ENCODE measurements at places on chromosomes 1 and 21. TPM values are rescaled to one million over a fixed set of nuclear protein-coding genes. Genes with fewer than 3 reads are reported as not detected.
A peak's percentile ranks its signal among the peaks of the same experiment; 100 is the strongest.

GRCh38 chr1:168341483-168341975, 60.9 kb downstream of the TBX19 start:
- DNase-seq: no peak

DNA sequence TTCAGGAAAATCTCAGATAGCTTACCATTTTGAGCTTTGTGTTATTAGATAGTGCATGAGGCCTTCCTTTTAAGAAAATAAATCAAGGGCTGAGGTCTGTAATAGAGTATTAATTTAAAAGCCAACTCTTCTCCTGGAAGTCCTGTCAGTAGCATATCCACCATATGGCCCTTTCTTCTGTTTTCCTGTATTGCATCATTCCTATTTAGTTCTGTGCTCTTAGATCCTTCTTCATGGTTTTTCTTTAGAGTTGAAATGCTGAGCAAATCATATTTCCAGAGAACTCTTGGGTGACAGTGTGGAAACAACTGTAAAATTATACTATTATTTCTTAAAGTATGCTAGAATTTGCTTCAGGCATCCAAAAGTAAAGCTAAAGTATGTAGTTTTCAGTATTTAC, 91.7 kb downstream of the TTC3 start:
- no peak for DNase-seq

GRCh38 chr1:104785575-104786187, 1036.0 kb downstream of the AMY1C start:
- DNase-seq: no peak

DNA sequence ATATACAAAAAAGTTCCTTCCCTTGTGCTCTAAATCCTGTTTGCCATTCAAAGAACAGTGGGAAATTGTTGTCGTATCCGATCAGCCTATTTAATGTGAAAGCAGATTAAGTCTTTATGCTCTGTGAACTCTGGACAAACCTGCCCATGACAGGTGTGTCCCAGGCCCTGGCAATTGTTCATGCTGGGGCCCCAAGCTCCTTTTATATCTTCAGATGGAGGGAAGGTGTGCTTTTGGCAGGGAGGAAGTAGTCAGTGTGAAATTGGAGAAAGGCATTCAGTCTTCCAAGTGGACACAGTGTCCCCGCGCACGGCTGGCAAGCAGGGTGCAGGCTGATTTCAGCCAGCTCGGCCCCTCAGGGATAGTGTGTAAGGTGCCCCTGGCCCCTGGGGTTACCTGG, 135.1 kb upstream of the F3 start:
- DNase-seq: no peak

- no peak for DNase-seq
Observed at GRCh38 chr1:228048659-228049298, 33.7 kb upstream of the ARF1 start.

DNA sequence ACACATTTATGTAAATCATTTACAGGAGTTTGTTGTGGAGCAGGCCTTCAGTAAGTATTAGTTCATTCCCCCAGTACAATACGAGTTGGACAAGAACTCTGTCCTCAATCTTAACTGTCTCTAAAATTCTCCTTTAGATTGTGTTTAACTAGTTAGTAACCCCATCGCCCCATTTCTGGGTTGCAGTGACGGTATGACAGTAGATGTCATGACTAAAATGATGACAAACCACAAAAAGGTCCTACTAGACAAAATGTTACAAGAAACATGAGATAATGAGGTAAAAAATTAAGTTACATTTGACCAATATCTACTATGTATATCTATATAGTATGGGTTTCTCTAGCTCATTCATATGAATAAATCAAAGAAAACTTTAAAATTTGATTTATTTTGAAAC, 41.1 kb downstream of the CD58 start:
- DNase-seq: no peak

DNA sequence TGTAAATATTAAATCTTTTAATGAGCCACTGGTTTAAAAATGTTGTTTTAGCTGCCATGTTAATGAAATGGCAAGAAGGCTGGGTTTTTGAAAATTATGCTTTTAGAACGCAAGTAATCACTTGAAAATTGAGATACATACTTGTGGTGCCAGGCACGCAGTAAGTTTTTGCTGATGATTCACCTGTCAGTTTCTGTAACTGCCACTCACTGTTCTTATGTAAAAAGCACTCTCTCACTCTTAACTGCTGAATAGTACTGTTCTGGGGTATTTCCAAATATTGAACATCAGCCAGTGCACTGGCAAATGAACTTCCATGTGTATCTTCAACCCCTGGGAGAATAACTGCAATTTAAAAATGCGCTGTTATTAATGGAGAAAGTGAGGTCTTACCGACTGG, 17.9 kb downstream of the LGALS8 start:
- DNase-seq: no peak

GRCh38 chr1:5664906-5665875, 327.0 kb downstream of the NPHP4 start:
- DNase-seq: peak; percentile 25

- DNase-seq: no peak
Observed at GRCh38 chr1:35175098-35175576, 17.8 kb downstream of the SFPQ start.

DNA sequence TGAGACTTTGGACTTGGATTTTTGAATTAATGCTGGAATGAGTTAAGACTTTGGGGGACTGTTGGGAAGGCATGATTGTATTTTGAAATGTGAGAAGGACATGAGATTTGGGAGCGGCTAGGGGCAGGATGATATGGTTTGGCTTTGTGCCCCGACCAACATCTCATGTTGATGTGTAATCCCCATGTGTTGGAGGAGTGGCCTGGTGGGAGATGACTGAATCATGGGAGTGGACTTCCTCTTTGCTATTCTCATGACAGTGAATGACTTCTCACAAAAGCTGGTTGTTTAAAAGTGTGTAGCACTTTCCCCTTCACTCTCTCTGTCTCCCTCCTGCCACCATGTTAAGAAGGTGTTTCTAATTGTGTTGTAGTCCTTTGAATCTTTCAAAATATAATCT, 9.3 kb upstream of the PHGDH start:
- no peak for DNase-seq

- DNase-seq: no peak
Observed at GRCh38 chr1:5485968-5486696, 506.1 kb downstream of the NPHP4 start.

DNA sequence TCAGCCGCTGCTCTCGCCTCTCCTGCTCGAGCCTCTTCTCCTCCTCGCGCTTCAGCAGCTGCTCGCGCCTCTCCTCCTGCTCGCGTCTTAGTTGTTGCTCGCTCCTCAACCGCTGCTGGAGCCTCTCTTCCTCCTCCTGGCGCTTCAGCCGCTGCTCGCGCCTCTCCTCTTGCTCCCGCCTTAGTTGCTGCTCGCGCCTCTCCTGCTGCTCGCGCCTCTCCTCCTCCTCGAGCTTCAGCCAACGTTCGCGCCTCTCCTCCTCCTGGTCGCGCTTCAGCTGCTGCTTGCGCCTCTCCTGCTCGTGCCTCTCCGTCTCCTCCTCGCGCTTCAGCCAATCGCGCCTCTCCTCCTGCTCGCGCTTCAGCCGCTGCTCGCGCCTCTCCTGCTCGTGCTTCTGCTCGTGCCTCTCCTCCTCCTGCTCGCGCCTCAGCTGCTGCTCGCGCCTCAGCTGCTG, 3.7 kb downstream of the TCHH start:
- DNase-seq: peak; percentile 10

GRCh38 chr1:184272175-184272866, 114.5 kb upstream of the C1orf21 start:
- DNase-seq: no peak

DNA sequence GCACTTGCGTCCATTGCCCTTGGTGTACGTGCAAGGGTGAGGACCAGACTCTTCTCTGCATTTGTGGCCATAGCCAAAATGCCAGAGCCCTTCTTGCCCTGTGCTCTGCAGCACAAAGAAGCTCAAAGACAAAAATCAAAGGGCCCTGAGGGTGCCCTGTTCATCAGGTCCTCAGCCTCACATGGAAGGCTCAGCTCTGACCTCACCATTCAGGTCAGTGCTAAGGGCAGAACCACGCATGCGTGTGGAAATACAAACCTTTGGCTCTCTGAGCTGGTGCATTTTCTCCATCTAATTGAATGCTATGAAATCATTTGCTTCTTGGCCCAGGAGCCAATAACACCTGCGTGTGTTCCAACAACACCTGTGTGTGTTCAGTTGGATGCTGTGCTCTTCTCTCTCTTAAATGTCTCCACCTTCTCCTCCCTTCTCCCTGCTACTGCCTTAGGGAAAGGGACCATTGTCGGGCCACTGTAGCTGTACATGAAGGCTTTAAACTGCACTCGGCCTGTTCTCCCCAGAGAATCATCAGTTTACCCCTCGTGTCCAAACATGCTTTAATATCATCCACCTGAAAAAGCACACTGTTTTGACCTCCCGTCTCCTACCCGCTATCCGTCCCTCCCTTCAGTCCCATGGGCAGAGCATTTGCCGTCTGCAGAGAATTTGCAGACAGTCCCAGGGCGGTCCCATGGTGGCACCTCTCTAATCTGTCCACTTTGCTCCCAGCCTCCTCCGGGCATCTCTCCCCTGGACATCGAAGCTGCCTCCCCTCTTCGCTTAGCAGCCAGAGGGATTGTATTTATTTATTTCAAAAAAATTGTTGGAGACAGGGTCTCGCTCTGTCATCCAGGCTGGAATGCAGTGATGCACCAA, 60.6 kb downstream of the EVA1C start:
- no peak for DNase-seq

DNA sequence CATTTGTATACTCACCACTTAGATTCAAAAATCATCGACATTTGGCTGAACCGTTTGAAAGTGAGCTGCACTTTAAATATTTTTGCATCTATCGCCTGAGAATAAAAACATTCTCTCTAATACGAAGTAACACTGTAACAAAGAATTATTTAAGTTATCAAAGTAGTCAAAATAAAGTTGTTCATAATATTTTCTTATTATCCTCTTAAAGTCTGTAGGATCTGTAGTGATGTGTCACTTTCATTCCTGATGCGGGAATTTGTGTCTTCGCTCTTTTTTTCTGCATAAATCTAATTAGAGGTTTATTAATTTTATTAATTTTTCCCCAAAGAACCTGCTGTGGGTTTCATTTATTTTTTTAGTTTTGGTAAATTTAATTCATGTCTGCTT, 74.8 kb downstream of the ETS2 start:
- DNase-seq: no peak

HAO2 gene
- total RNA-seq: not detected

OR10Z1 gene
- not detected for total RNA-seq

ST6GALNAC5 gene
- total RNA-seq: not detected

RNU1-4 gene
- 5,937 TPM for total RNA-seq

NGF gene
- total RNA-seq: not detected

SMPDL3B gene
- not detected for total RNA-seq

OLIG2 gene
- total RNA-seq: not detected

NTRK1 gene
- 0.42 TPM for total RNA-seq

NPPA gene
- total RNA-seq: not detected

SERTAD4 gene
- total RNA-seq: not detected

MCOLN2 gene
- total RNA-seq: 9.7 TPM
